Skeletal muscle cell (primary cell): ENCODE measurements at places on chromosomes 4 and X.

GRCh38 chr4:147157860-147158701, 212.4 kb upstream of the TTC29 start:
- DNase-seq: no peak

- DNase-seq: peak; percentile 15
These were observed at the start of gene FGD1 for GRCh38 chrX:54495814-54496516. TSS of gene FGD1 (minus strand) at chrX:54496234. CDS start at chrX:54495432, 802 bp downstream.

- no peak for DNase-seq
These were observed 37.5 kb downstream of the CHRNA9 start for GRCh38 chr4:40372651-40373050.

GRCh38 chrX:9566150-9566621, 101.3 kb downstream of the TBL1X start:
- peak; percentile 56 for DNase-seq

DNA sequence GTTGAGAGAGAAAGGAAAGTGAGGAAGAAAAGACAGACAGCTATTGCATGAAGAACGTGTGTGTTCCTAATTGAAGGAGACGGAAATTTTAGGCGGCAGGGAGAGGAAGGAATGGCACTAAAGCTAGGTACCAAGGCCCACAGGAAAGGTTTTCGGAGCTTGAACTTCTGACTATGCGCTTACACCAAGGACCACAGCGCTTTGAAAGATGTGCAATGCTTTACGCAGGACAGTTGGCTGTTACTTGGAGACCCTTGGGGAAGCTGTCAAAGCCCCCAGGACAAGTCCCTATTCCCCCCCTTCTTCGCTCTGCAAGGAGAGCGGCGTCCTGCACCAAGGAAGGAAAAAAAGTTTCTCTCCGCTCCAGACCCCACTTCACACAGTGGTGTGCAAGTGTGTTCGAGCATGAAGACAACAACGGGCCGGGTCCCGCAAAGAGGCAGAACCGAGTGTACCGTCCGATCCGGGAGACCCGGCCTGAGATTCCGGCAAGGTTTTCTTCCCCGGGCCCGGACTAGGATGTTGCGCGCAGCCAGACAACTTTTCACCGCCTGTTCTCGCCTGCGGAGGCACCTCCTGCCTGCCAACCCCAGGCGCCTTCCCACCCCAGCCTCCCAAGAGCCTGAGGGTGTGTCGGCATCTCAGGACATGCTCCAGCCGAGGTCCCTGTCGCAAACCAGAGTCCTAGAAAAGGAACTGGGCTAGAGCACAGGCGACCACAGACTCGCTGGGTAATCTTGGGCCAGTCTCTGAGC, 896 bp downstream of the KDR start:
- no peak for DNase-seq

GRCh38 chrX:69028006-69028760, 137.1 kb downstream of the PJA1 start:
- no peak for DNase-seq
